T-cell (primary cell): ENCODE measurements at places on chromosomes 4 and X.
A peak's percentile ranks its signal among the peaks of the same experiment; 100 is the strongest.

- DNase-seq, result peak; percentile 67
Measured at GRCh38 chrX:1521459-1521956, 15.5 kb downstream of the P2RY8 start.

- DNase-seq, result no peak
Measured at GRCh38 chr4:106056914-106057313, 161.6 kb downstream of the NPNT start.

- DNase-seq, result no peak
Measured at GRCh38 chr4:2276581-2277325, 14.8 kb upstream of the MXD4 start.

DNA sequence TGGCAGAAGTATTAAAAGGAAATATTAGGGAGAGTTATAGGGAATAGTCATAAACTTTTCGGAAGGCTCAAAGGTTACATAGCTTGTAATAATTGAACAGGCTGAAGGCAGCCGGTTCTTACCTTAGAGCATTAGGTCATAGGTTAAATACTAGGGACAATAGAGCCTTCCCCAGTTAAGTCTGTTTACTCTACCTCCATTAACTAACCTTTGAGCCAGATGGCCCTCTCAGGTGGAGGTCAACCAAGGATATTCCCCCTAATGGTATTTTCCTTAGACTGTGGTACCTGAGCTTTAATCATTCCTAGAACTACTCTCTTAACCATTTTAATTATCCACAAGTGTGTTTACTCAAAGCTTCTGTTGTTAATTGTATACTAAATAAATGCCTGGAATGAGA, 920.9 kb upstream of the PABPC4L start:
- DNase-seq, result no peak

GRCh38 chr4:82430964-82431745, 765 bp downstream of the ENOPH1 start:
- peak; percentile 50 for DNase-seq

DNA sequence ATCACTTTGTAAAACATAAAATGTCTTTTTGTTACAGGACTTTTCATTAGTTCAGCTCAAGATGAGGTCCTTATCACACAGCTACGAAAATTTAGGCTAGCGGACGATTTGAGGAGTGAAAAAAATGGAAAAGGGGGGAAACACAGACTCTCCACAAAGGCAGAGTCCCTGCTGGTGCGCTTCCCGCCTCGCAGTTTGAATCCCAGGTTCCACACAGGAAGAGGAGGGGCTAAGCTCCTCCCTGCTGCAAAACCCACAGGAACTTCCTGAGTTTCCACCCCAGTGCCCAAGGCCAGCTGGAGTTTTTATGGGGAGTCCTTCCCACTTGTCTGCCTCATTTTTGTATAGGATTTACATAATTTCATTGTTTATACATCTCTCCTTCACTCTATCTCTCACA, 11.2 kb downstream of the ADAM29 start:
- no peak for DNase-seq

DNA sequence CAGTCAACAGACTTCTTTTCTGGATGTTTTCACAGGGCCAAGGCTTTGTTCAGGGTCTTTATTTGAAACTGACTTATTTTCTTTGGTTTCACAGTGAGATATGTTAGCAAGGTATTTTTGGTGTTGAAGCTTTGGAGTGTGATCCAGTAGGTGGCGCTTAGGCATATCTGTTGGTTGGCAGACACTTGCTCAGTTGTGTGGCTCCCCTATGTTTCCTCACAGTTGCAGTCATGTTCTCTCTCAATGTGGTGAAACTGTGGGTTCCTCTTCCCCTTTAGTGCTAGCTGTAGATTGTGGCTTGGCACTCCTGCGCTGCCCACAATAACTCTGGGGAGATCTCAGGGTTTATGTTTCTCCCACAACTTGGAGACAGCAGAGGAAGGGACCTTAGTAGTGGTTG, 460.8 kb downstream of the SLITRK2 start:
- DNase-seq, result no peak

DNA sequence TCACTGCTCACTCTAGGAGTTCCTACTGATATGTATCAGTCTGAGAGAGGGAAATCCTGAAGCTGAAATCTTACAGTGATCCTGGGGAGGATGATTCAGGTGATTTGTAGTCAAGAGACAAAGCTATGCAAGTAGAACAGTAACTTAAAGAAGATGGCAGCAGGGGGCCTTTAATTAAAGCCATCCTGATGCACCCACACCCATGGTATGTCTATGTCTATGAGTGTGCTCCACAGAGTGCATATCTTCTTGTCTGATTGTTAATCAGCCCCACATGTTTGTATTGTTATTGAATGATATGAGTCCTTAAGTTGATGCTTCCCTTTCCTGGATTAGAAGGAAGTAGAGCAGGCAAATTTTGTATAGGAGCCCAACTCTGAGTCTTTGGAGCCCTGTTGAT, 78.8 kb downstream of the NHS start:
- DNase-seq, result no peak

GRCh38 chr4:154720618-154721267, 23.1 kb upstream of the LRAT start:
- DNase-seq, result no peak

DNA sequence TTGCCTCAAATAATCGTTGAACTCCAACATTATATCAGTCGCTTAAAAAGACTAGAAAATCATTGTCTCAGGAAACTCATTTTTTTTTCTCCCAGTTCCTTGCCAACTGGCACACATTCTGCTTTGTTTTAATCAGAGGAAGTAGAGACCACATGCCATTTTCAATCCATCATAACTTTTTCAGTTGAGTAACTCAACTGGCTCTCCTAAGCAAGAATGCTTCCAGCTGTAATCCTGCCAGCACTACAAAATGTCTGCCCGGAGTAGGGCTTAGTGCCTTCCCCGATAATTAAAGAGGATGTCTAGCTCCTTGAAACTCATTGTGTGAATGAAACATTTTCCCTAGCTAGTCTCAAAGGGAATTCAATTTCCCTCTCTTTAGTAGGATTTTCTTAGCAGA, 33.0 kb downstream of the FREM3 start:
- DNase-seq, result no peak

- no peak for DNase-seq
Measured at GRCh38 chr4:52376132-52376704, 282.9 kb downstream of the USP46 start.

- no peak for DNase-seq
Measured at GRCh38 chr4:109091727-109092409, 210.6 kb downstream of the COL25A1 start.

- no peak for DNase-seq
Measured at GRCh38 chrX:1112321-1112720, 100.1 kb downstream of the CRLF2 start.

DNA sequence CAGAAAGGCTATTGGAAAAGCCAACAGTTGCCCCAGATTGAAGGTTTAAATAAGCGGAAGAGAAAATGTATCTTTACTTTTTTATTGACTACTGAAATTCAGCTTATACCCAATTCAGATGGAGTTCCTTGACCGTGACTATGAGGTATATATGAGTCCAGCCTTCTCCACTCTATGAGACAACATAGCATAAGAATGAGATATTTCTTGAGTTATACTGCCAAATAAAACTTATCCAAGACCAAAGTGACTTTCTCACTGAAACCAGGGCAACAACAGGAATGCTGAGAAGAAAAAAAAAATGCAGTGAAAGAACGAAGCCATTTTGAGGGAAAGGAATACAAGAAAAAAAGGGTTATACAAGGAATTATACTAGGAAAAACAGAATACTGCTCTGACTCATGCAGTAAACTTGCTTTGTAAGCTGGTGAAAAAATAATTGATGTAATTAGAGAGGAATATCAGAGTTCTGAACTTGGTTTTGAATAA, 16.3 kb upstream of the PDK3 start:
- DNase-seq, result no peak

DNA sequence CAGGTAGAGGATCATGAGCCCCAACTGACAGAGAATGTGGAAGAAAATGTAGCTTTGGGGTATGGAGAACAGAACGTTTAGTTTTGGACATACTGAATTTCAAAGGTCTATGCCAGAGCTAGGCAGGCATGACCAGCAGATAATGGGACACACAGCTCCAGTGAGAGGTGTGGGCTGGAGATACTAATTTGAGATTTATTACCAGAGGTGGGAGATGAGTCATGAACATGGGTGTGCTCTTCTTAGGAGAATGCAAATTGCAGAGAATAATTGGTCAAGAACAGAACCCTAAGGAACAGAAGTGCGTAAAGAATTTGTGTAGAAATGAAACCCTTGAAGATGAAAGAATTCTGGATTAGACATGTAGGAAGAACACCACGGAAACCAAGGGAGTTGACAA, 125.2 kb downstream of the PACRGL start:
- DNase-seq, result no peak

DNA sequence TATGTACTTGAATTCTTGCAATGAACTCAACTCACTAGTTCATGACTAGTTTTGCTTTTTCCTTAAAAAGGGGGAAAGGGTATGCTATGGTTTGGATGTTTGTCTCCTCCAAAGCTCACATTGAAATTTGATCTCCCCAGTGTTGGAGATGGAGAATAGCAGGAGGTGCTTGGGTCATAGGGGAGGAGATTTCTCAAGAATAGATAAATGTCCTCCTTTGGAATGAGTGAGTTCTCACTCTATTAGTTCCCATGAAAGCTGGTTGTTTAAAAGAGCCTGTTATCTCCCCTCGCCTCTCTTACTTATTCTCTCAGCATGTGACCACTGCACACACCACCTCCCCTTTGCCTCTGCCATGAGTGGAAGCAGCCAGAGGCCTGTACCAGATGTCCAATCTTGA, 109.4 kb upstream of the INTU start:
- DNase-seq, result no peak

DNA sequence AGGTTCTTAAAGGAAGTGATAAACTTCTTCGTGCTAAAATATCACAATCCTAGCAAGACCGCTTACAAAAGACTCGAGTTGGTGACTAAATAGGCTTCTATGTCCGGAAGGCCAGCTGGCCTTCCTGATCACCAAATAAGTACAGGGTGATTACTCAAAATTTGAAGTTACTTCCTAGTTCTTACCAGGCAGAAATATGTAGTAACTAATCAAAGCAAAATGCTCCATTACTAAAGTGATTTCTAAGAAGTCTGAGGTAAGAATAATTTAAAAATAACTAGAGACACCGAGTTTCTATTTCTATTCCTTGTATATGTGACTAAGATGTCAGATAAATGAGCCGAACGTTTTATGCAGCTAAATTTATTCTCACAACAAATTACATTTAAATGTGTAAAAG, 62.2 kb downstream of the NSUN7 start:
- no peak for DNase-seq

DNA sequence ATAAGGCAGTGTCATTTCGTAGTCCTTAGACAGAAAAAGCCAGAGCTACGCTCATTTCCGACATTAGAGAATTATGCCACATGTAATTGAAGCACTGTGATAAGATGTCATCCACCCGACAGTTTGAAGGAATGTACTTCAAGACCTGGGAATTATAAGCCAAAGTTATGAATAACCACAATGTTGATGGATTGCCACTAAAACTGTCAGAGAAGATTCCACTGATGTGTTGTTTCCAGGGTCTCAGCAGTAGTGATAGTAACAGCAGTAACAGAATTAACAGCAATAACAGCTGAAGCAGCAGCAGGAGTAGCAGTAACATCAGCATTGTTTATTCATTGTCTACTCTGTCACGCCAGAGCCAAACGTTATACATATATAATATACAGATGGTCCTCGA, 24.7 kb downstream of the RAB33A start:
- DNase-seq, result no peak

DNA sequence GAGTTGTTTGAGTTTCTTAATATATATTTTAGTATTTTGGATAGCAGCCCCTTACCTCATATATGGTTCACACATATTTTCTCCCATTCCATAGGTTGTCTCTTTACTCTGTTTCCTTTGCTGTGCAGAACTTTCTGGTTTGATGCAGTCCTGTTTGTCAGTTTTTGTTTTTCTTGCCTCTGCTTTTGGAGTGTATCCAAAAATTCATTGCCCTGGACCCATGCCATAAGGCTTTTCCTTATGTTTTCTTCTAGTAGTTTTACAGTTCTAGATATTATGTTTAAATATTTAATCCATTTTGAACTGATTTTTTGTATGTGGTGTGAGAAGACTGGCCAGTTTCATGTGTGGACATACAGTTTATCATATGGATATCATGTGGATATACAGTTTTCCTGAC, 58.5 kb upstream of the NUDT6 start:
- DNase-seq, result no peak

DNA sequence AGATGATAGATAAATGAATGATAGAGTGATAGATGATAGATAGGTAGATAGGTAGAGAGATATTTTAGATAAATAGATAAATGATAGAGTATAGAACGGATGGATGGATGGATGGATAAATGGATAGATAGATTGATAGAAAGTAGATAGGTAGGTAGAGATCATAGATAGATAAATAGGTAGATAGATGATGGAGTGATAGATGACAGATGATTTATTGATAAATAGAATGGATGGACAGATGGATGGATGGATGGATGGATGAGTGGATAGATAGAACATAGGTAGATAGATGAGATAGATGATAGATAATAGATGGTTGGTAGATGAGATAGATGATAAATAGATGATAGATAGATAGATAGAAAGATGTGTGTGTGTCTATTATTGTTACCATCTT, 49.5 kb downstream of the ARSD start:
- DNase-seq, result no peak

DNA sequence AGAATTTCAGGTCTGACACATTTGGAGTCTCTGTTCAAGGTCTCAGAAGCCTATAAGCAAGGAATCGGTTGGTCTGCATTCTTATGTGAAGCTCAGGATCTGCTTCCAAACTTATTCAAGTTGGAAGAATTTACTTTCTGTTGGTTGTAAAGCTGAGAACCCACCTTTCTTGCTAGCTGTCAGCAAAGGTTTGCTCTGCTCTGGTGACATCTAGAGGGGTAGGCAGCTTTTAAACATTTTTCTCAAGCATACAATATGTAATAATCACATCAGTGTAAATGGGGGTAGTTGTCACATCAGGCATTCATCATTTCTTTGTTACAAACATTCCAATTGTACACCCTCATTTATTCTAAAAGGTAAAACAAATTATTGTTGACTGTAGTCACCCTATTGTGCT, 935.2 kb downstream of the TRAM1L1 start:
- DNase-seq, result no peak
